ENCODE measurements at places on chromosomes 2 and 18. TPM values are rescaled to one million over a fixed set of nuclear protein-coding genes. Genes with fewer than 3 reads are reported as not detected.

Gene CRYGD
- total RNA-seq, result not detected

Gene FHL2
- total RNA-seq, result 36.9 TPM

Gene TIMM21
- 51.0 TPM for total RNA-seq

Gene RFTN2
- 0.28 TPM for total RNA-seq

GRCh38 chr2:12167525-12168317 lies 421.3 kb downstream of the LPIN1 start:
- no peaks in the 10 kb centered on the region for H3K4me1 ChIP-seq
- no peak overlapping the region for H3K4me3 ChIP-seq
- no peaks in the 10 kb centered on the region for H3K27me3 ChIP-seq
- no peaks in the 10 kb centered on the region for H3K36me3 ChIP-seq
- H3K27ac ChIP-seq, result no peak overlapping the region
- DNase-seq, result peak; percentile 54

- peaks cover 34% of the 10 kb centered on the region for H3K36me3 ChIP-seq
- no peaks in the 10 kb centered on the region for H3K27me3 ChIP-seq
- DNase-seq, result no peak
- H3K4me1 ChIP-seq, result no peaks in the 10 kb centered on the region
Observed at GRCh38 chr18:49572611-49573345, 10.9 kb downstream of the LIPG start.

GRCh38 chr18:13337369-13337768 lies 118.8 kb downstream of the LDLRAD4 start:
- no peaks in the 10 kb centered on the region for H3K27me3 ChIP-seq
- H3K4me3 ChIP-seq, result no peak overlapping the region
- no peaks in the 10 kb centered on the region for H3K4me1 ChIP-seq
- DNase-seq, result no peak
- H3K27ac ChIP-seq, result no peak overlapping the region

GRCh38 chr2:101657787-101658186 lies 39.7 kb upstream of the MAP4K4 start:
- H3K4me3 ChIP-seq, result no peak overlapping the region
- H3K4me1 ChIP-seq, result no peaks in the 10 kb centered on the region
- peak; percentile 34 for DNase-seq
- H3K36me3 ChIP-seq, result no peaks in the 10 kb centered on the region
- H3K27ac ChIP-seq, result no peak overlapping the region

- H3K27ac ChIP-seq, result no peak overlapping the region
- DNase-seq, result no peak
- H3K4me3 ChIP-seq, result no peak overlapping the region
- no peaks in the 10 kb centered on the region for H3K4me1 ChIP-seq
- H3K36me3 ChIP-seq, result no peaks in the 10 kb centered on the region
Observed at GRCh38 chr2:152083202-152083875, 15.5 kb downstream of the CACNB4 start.

DNA sequence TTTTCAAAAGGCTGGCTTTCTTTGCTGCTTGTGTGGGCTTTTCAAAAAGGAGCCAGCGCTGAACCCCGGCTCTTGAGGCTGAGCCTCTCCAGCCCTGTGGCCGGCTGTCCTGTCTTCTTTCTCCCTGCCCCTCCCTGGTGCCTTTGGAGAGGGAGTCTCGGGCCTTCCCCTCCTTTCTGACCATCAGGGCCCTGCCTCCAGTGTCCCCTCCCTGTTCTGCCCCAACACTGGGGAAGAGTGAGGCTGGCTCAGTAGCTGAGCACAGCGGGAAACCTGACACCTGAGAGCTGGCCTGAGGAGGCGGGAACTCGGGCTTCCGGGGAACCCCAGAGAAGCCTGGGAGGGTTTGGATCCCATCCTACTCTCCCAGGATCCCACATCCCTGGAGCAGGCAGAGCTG lies 232.1 kb downstream of the LOXHD1 start:
- DNase-seq, result peak; percentile 77
- no peak overlapping the region for H3K4me3 ChIP-seq
- H3K27me3 ChIP-seq, result no peaks in the 10 kb centered on the region
- no peak overlapping the region for H3K27ac ChIP-seq
- H3K4me1 ChIP-seq, result no peaks in the 10 kb centered on the region

- no peaks in the 10 kb centered on the region for H3K27me3 ChIP-seq
- no peaks in the 10 kb centered on the region for H3K36me3 ChIP-seq
- no peaks in the 10 kb centered on the region for H3K4me1 ChIP-seq
- no peak overlapping the region for H3K4me3 ChIP-seq
- DNase-seq, result no peak
- H3K27ac ChIP-seq, result no peak overlapping the region
Observed at GRCh38 chr18:32167980-32168730, 21.7 kb upstream of the MEP1B start.

DNA sequence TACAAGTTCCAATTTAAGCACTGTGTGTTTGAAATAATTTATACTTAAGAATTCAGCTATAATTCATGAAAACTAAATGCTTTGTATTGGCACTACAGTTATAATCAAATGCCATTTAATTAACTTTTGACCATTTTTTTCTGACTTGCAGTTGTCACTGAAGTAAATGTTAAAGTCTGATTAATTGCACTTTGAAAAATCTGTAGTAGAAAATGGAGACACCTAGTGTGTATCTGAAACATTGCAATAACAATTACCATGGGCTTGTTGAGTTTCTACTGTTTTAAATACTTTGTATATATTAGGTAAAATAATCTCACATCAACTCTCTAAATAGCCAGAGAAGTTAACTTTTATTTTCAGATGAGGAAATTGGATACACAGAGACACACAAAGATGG lies 458.6 kb upstream of the FSIP2 start:
- H3K27ac ChIP-seq, result no peak overlapping the region
- H3K27me3 ChIP-seq, result no peaks in the 10 kb centered on the region
- H3K4me3 ChIP-seq, result no peak overlapping the region
- no peak for DNase-seq
- no peaks in the 10 kb centered on the region for H3K4me1 ChIP-seq

GRCh38 chr2:63058921-63059792 lies 8.5 kb downstream of the OTX1 start:
- H3K27me3 ChIP-seq, result peaks cover 58% of the 10 kb centered on the region
- H3K27ac ChIP-seq, result no peak overlapping the region
- H3K4me3 ChIP-seq, result peak overlapping the region; percentile 76
- DNase-seq, result peak; percentile 60
- no peaks in the 10 kb centered on the region for H3K36me3 ChIP-seq

Data from H9 (cell line).